ENCODE measurements at places on chromosomes 4 and X.

- no peak for DNase-seq
Observed at GRCh38 chrX:43627147-43627546, 29.0 kb upstream of the MAOA start.

DNA sequence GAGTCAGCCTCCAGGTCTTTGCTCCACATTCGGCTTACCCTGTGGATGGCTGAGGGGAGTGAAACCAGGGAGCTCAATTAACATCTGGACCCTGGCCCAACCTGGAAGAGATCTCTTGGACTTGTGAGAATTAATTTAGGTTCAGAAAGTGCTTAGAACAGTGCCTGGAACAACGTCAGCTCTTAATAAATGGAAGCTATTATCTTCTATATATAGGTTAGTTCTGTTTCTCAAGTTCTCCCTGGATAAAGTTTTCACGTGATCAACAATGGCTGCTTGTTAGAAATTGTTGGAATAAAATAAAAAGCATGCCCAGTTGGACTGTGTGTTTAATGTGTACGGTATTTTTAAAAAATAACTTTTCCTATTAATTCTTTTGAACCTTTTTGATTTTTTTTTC is 80.8 kb downstream of the TRIML1 start:
- DNase-seq = no peak

- no peak for DNase-seq
Observed at GRCh38 chr4:36737691-36738090, 456.3 kb downstream of the DTHD1 start.

DNA sequence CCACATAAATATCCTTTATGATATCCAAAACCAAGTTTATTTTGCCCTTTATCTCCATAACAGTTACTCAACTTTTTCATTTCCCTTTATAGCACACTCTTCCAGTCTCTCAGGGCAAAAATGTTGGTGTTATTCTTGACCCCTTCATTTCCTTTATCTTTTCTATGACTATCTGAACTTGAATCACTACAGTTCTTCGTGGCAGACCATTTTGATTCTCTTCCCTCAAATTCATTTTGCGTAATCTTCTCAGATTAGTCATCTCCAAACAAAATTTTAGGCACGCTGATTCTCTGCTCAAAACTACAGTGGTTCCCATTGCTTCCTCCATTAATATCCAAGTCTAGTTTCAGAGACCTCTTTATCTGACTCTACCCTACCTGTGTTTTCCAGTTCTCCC is 26.1 kb downstream of the RUFY3 start:
- DNase-seq = no peak

DNA sequence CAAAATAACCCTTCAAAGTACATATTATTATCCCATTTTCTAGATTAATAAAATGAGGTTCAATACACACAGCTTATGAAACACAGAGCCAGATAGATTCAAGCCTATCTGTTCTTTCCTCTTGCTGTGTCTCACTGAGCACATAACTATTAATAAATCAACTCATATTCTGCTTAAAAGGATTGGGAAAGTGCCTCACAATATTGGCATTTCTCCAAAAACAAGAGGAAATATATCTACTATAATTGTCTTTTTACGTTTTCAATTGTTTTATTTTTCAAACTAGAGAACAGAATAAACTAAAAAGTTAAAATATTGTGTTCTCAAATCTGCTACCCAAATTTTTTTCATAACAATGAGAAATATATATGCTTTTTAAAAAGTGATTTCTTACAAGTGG is 15.8 kb downstream of the DCHS2 start:
- no peak for DNase-seq

DNA sequence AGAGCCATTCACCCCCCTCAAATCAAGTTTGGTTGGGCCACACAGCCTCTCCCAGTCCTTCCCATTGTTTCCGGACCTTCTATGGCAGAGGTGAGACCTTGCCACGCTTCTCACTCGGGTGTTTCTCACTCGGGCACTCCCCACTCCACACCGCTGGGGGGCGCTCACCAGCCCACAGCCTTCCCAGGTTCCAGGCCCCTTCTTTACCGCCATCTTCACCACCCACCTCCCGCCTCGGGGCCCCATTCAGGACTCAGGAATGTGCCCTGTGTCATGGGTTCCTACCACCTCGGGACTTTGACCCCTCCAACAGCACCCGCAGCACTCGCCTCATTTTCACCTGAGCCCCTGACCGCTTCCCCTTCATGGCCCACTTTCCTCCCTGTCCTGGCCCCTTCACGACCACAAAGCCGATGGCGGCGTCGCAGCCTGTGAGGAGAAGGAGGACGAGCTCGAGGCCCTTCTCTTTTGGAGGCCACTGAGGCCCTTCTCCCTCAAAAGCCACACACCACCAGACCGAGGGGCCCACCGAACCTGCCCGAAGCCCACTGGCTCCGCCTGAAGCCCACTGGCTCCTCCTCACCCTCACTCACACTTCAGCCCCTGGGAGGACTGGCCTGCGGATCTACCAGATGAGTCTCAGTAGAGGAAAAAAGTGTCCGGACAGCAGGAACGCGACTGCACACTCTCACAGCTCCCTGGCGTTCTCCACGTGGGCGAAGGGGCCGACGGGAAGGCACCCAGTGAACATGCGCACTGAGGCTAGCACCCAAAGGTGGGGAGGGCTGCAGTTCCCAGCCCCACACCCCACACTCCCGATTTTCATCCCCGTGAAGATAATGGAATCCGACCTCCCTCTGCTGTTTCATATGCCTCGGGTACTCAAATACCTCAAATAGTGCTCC is at the start of gene PAGE1:
Gene PAGE1 (minus strand): TSS at position 709 of the 905 bp plus-strand sequence. CDS start 1,214 bp downstream, outside the sequence.
- no peak for DNase-seq

- no peak for DNase-seq
Observed at GRCh38 chrX:103151799-103152198, 58.9 kb upstream of the NXF3 start.

- no peak for DNase-seq
Observed at GRCh38 chrX:131783555-131784308, 239.4 kb upstream of the STK26 start.

GRCh38 chr4:147985376-147985775 is 253.5 kb downstream of the ARHGAP10 start:
- DNase-seq = no peak

GRCh38 chr4:64712590-64712989 is 303.3 kb upstream of the TECRL start:
- no peak for DNase-seq

GRCh38 chr4:124866301-124866700 is 153.8 kb upstream of the ANKRD50 start:
- no peak for DNase-seq

DNA sequence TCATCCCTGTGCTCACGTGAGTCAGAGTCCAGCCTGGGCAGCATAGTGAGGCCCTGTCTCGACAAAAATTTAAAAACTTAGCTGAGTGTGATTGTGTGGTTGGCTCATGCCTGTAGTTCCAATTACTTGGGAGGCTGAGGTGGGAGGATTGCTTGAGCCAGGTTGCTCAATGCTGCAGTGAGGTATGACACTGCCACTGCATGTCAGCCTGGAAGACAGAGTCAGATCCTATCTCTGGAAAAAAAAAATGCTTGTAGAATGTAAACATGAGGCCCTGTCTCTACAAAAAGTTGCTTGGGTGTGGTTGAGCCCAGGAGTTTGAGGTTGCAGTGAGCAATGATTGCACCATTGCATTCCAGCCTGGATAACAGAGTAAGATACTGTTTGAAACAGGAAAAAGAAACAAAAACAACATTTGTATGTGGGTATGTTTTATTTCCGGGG is 11.3 kb upstream of the YTHDC1 start:
- no peak for DNase-seq

DNA sequence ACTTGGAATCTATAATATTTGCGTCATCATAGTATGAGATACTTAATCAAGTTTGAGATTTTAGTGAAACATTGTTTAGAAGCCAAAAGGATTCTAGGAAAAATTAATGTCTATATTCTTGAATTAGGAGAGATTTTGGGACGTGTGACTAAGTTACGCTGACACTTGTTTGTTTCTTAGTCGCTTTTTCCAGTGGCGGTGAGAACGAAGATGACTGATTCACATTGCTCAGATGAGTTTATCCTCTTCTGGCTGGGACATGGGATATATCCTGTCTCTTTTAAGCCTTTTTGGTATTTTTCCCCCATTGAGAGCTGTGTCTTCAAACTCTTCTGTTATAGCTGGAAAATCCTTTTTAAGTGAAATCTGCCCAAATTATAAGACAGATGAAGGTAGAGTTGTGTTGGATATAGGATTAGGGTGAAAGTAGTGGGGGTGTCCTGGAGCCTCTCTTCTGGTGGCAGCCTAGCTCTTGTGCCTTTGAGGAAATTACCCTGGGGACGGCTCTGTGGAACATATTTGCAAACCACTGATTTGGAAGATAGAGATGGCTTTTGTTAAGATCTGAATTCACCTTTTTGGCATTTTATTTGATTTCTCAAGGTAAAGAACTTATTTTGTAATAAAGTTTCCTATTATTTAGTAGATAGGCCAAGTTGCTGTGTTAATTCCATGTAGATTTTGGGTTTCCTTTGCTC is 49.7 kb downstream of the HTT start:
- DNase-seq = no peak

- no peak for DNase-seq
Observed at GRCh38 chrX:31580227-31580626, 508.4 kb upstream of the FTHL17 start.

- DNase-seq = no peak
Observed at GRCh38 chrX:47390780-47391179, 20.4 kb downstream of the ZNF157 start.

- no peak for DNase-seq
Observed at GRCh38 chrX:130915302-130915701, 12.3 kb upstream of the ENOX2 start.

GRCh38 chr4:61630548-61630947 is 430.4 kb downstream of the ADGRL3 start:
- DNase-seq = no peak

DNA sequence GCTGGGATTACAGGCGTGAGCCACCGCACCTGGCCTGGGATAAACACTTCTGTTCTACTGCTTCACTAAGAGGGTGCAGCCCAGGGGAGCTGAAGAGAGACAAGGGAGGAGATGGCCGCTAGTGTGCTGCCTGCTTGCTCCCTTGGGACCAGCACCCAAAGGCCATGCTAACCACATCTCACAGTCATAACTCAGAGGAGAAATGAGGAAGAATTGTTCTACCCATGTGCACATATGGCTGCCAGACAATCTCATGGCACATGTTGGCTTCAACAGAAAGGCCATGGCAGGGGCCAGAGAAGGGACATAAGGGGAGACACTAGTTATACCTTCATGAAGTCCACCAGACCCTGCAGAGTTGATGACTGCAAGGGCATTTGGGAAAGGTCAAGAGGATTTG is 22.4 kb downstream of the CLDN22 start:
- no peak for DNase-seq

DNA sequence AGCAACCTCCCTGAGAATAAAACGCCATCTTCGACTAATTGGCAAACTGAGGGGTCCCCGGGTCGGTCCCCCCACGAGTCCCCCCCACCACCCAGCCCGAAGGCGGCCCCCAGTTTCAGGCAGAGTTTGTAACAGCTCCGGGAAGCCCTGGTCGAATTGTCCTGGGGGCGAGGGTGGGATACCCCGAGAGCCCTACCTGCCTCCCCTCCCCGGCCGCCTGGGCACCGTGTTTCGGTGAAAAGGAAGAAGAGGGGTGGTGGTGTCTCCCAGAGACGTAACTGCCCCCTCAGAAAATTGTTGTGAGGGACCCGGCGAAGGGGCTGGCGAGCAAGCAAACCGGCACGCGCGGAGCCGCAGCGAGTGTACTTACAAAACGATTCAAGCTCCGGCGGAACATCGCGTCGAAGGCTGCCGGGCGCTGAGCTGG is 1.2 kb downstream of the ATP11C start:
- no peak for DNase-seq

- DNase-seq = no peak
Observed at GRCh38 chr4:9704551-9705332, 76.7 kb upstream of the DRD5 start.

DNA sequence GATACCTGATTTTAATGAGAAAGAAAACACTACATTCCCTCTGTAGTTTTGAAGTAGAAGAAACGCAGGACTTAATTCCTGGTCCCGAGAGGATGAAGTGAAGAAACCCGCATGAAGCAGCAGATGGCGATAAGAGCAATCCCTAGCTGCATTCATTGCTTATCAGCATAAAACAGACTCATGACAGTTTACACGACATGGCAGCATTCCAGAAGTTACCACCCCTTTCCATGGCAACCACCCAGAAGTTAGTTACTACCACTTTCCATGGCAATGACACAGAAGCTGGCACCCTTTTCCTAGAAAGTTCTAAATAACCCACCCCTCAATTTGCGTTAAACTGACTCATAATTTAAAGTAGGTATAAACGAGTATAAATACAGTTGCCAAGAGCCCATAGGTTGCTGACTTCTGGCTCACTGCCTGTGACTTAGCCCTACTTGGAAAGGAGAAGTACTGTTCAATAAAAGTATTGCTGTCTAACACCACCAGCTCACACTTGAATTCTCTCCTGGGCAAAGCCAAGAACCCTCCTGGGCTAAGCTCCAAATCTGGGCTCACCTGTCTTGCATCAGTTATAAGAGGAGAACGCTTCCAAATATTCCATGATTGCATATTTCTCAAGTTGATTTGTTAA is 5.5 kb upstream of the XAGE2 start:
- no peak for DNase-seq

- DNase-seq = no peak
Observed at GRCh38 chr4:146927695-146928094, 18.0 kb downstream of the TTC29 start.

DNA sequence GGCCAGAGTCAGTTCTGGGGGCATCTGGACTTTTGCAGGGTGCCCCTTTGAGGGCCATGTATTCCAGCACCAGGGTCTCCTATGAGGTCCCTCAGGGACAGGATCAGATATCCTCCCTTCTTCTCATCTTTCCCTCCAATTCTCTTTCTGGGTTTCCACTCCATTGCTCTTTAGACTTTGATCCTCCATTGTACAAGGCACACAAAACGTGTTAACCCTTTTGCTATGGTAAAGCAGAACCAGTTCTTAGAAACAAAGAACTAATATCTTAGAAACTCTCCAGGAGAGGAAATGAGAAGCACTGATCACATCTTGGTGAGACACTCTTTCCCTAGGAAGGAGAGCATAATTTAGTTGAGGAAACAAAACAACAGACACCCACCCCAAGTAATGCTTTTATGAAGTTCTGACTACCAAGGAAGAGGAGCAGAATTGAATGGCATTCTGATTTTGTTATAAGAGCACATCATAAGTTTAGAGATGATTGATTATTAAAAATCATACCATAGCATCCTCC is 200.7 kb upstream of the NPY2R start:
- DNase-seq = no peak

- no peak for DNase-seq
Observed at GRCh38 chrX:74133156-74133796, 170.7 kb upstream of the ZCCHC13 start.

DNA sequence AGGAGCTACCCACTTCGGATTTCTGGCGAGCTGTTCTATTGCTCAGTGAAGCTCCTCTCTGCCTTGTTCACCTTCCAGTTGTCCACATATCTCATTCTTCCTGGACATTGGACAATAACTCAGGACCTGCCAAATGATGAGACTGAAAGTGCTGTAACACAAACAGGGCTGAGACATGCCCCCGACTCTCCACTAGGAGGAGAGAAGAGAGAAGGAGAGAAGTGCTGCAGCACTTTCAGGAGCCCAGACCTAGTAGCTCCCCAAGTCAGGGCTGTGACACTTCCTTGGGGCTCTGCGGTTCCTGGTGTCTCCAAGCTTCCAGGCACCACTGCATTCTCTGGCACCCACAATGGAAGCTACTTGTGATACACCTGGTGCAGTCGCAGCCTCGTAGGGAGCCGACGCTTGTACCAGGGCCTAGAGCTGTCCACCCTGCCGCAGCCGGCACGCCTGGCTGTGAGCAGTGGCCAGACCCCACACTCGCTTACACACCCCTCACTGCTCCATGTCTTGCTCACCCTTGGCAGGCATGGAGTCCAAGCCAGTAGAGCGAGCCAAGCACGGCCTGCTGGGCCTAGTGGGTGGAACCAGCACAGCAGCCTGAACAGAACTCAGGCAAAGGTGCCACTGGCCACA is 234.9 kb downstream of the TECRL start:
- DNase-seq = no peak

All from activated effector memory CD4-positive, alpha-beta T cell treated with Interleukin-2 at 50 U/mL for 16 hours (primary cell).